ENCODE measurements at places on chromosomes 6 and 20.

DNA sequence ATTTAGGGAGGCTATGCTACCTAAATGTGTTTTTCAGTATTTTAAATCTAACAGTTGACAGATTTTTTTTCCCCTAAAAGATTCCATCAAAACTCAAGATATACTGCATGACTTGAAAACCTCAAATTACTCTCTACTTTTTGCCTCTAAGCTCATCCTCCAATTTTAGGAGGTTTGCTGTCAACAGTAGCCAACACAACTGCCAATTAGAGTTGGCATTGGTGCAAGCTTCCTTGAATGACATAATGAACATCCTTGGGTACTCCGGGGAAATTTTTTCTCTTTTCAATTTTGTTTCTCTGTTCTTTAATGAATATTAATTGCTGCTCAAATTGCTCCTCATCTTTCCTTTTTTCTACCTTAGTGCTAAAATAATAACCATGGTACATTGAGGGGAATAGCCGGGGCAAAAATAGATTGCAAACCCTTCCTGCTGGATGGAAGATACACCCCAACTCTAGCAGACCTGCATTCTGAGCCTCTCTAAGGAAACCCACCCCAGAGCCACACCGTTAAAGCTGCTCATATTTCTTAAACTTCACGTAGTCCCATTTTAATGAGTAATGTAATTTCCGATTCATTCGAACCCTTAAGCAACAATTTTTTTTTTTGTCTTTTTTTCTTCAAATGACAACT, 34.3 kb downstream of the SLC22A23 start:
- no peak for DNase-seq

- no peak for DNase-seq
Measured at GRCh38 chr20:38854654-38855066, 49.2 kb downstream of the PPP1R16B start.

- no peak for DNase-seq
Measured at GRCh38 chr6:13953061-13953705, 28.4 kb downstream of the RNF182 start.

GRCh38 chr6:110556317-110557110, 80.1 kb upstream of the SLC22A16 start:
- no peak for DNase-seq
